CD4-positive, alpha-beta memory T cell (primary cell): ENCODE measurements at places on chromosomes 7 and 10. TPM values are rescaled to one million over a fixed set of nuclear protein-coding genes. Genes with fewer than 3 reads are reported as not detected.
A peak's percentile ranks its signal among the peaks of the same experiment; 100 is the strongest.

The FBXO24 gene
- total RNA-seq: 2.1 TPM

DNA sequence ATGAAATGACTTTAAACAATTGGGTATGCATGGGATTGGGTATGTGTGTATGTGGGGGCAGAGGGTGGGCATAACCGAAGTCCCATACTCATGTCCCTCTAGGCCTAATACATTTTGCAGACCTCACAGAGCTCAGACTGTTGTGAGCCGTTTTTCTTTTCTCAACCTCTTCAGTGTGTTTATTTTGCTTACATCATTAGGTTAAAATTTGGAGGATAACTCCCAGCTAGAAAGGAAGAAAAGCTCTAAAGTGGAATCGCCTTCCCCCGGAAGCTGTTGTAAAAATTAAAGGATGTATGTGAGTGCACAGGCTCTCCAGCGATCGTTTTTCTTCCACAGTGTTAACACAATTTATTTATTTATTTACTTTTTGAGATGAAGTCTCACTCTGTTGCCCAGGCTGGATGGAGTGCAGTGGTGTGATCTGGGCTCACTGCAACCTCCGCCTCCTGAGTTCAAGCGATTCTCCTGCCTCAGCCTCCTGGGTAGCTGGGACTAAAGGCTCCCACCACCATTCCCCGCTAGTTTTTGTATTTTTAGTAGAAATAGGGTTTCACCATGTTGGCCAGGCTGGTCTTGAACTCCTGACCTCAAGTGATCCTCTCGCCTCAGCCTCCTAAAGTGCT lies 1.5 kb upstream of the H2AZ2 start:
- H3K27ac ChIP-seq: no peak overlapping the region
- no peaks in the 10 kb centered on the region for H3K36me3 ChIP-seq
- H3K4me1 ChIP-seq: peaks cover 16% of the 10 kb centered on the region
- no peak overlapping the region for H3K4me3 ChIP-seq

The ANKRD61 gene
- not detected for total RNA-seq

DNA sequence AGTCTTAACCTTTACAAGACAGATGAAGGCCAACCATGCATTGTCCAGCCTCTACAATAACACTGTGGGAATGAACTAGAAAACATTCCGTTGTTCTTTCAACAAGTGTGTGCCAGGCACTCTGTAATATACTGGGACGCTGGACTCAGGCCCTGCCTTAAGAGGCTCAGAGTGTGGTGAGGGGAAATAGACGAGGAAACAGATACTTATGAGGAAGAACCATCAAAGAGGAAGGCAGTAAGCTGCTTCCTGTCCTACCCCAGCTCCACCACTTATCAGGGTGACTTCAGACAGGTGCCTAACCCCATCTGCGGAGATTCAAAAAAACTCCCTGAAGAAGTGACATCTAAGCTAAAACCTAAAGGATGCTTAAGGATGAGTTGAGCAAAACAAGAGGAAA lies 8.9 kb upstream of the TRIM8 start:
- H3K27ac ChIP-seq: peak overlapping the region; percentile 8
- no peak overlapping the region for H3K4me3 ChIP-seq
- H3K27me3 ChIP-seq: no peaks in the 10 kb centered on the region
- no peaks in the 10 kb centered on the region for H3K36me3 ChIP-seq
- peaks cover 46% of the 10 kb centered on the region for H3K4me1 ChIP-seq

The WDR86 gene
- 8.0 TPM for total RNA-seq

- no peaks in the 10 kb centered on the region for H3K36me3 ChIP-seq
- H3K4me3 ChIP-seq: no peak overlapping the region
- no peaks in the 10 kb centered on the region for H3K4me1 ChIP-seq
- no peaks in the 10 kb centered on the region for H3K27me3 ChIP-seq
- DNase-seq: no peak
- no peak overlapping the region for H3K27ac ChIP-seq
These were observed 618.4 kb upstream of the NRP1 start for GRCh38 chr10:33952692-33953360.

The LAMTOR4 gene
- total RNA-seq: 178 TPM

DNA sequence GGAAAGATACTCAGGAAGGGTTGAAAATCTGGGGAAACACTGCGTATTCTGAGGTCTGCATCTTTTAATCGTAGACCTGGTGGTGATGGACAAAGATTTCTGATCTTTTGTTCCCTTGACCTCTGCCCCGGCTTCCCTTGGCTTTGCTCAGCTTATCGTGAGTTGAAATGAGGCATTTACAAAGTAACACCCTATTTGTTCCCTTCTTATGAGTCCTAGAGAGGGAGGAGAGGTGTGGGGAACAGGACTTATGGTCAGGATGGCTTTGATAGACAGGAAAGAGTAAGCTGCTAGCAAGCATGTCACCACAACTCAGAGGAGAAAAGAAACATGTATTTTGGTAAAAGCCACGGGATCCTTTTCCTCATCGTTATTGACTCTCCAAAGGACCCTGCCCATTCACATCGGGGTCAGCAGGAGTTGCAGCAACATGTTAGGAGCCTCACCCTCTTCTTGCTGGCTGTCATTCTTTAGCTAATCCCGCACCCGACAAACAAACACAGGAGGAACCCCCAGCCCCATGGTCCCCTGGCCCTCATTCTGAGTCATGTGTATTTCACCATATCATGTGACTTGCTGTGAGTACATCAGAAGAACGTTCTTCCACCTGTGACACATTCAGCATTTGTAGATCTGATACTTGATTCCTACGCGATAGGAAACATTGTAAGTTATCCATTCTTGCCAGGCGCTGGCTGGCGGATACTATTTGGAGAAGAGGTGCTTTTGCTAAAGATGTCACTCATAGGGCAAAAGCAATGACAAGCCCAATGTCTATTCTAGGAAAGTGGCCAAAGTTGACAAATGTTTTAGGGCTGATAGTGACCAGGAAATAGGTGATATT lies 170.1 kb downstream of the RTKN2 start:
- H3K27ac ChIP-seq: no peak overlapping the region
- H3K27me3 ChIP-seq: no peaks in the 10 kb centered on the region
- H3K36me3 ChIP-seq: no peaks in the 10 kb centered on the region
- H3K4me1 ChIP-seq: no peaks in the 10 kb centered on the region

DNA sequence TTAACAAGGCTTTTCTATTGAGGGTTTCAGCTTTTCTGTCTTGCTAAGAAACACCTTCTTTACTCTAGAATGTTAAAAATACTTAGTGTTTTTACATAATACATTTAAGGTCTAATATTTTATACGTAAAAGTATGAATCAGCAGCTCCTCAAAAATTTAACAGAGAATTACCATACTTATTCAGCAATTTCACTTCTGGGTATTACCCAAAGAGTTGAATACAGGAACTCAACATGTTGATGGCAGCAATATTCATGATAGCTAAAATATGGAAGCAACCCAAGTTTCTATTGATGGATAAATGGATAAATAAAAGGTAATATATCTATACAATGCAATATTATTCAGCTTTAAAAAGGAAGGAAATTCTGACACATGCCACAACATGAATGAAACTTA lies 9.7 kb upstream of the OR13A1 start:
- no peak overlapping the region for H3K4me3 ChIP-seq
- no peaks in the 10 kb centered on the region for H3K27me3 ChIP-seq
- H3K4me1 ChIP-seq: no peaks in the 10 kb centered on the region
- H3K36me3 ChIP-seq: no peaks in the 10 kb centered on the region
- H3K27ac ChIP-seq: no peak overlapping the region

The SH2D4B gene
- total RNA-seq: 0.17 TPM

The CRHR2 gene
- not detected for total RNA-seq

DNA sequence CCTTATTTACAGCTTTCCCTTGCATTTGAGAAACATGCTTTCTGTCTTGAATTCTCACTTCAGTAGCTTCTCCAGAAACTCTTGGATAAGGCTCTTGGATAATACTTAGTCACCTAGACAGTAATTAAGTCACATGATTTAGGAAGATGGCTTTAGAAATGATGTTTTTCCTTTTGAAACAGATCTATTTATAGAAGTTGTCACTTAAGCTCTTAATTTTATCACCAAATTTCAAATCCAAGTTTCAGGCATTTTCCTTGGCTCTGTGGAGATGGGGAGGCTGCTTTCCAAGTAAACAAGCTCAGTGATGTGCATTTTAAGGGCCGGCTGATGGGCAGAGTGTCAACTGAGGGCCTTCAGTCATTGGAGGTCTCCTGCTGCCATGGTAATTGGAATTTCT lies 130.3 kb downstream of the SRI start:
- H3K4me1 ChIP-seq: no peaks in the 10 kb centered on the region
- no peak overlapping the region for H3K4me3 ChIP-seq
- no peaks in the 10 kb centered on the region for H3K36me3 ChIP-seq
- no peak overlapping the region for H3K27ac ChIP-seq

GRCh38 chr10:116274064-116274904 lies 1.3 kb upstream of the GFRA1 start:
- H3K4me1 ChIP-seq: no peaks in the 10 kb centered on the region
- no peak for DNase-seq
- peaks cover 5% of the 10 kb centered on the region for H3K27me3 ChIP-seq
- no peak overlapping the region for H3K27ac ChIP-seq

The MMP21 gene
- total RNA-seq: 0.79 TPM

DNA sequence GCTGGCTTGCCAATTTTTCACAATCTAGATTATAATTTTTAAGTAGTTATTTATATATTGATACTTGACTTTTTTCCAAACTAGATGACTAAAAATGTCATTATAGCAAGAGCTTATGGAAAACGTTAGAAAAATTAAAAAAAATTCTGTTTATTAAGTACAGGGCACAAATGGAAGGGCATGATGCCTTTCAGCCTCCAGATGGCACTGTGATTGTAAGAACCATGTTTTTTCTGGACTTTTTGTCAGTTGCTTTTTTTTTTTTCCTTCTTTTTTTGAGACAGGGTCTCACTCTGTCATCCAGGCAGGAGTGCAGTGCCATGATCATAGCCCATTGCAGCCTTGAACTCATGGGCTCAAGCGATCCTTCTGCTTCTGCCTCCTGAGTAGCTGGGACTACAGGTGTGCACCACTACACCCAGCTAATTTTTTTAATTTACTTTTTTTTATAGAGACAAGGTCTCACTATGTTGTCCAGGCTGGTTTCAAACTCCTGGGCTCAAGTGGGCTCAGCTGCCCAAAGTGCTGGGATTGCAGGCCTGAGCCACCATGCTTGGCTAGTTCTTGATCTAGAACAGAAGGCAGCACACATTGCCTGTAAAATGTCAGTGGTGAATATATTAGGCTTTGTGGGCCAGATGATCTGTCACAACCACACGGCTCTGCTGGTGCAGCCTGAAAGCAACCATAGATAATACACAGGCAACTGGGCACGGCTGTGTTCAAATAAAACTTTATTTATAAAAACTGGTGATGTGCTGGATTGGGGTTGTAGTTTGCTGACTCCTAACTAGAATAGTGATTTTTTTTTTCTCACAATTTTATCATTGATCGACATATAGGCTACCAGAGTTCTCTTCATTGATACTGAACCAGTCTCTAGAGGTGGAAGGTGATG lies 27.4 kb downstream of the UCMA start:
- no peaks in the 10 kb centered on the region for H3K27me3 ChIP-seq
- no peak overlapping the region for H3K27ac ChIP-seq
- no peak overlapping the region for H3K4me3 ChIP-seq
- H3K36me3 ChIP-seq: no peaks in the 10 kb centered on the region
- no peaks in the 10 kb centered on the region for H3K4me1 ChIP-seq

- H3K4me1 ChIP-seq: no peaks in the 10 kb centered on the region
- peaks cover 5% of the 10 kb centered on the region for H3K27me3 ChIP-seq
- no peaks in the 10 kb centered on the region for H3K36me3 ChIP-seq
These were observed 202.8 kb downstream of the RAPGEF5 start for GRCh38 chr7:22154143-22154529.

The SLC39A12 gene
- total RNA-seq: not detected

GRCh38 chr10:100998183-100998990 lies 1.2 kb upstream of the LZTS2 start:
- H3K27me3 ChIP-seq: no peaks in the 10 kb centered on the region
- H3K36me3 ChIP-seq: no peaks in the 10 kb centered on the region
- peak overlapping the region; percentile 64 for H3K4me3 ChIP-seq

The VAX1 gene
- not detected for total RNA-seq

GRCh38 chr7:43395351-43395750 lies 187.6 kb upstream of the STK17A start:
- no peaks in the 10 kb centered on the region for H3K4me1 ChIP-seq
- H3K27ac ChIP-seq: no peak overlapping the region
- DNase-seq: no peak
- no peaks in the 10 kb centered on the region for H3K36me3 ChIP-seq
- H3K4me3 ChIP-seq: no peak overlapping the region

- peaks cover 95% of the 10 kb centered on the region for H3K4me1 ChIP-seq
- no peaks in the 10 kb centered on the region for H3K27me3 ChIP-seq
- DNase-seq: no peak
- peak overlapping the region; percentile 23 for H3K27ac ChIP-seq
- H3K36me3 ChIP-seq: peaks cover 14% of the 10 kb centered on the region
These were observed 14.8 kb downstream of the OGDH start for GRCh38 chr7:44621034-44621749.

GRCh38 chr7:42902331-42902730 lies 9.5 kb downstream of the C7orf25 start:
- H3K4me3 ChIP-seq: no peak overlapping the region
- no peaks in the 10 kb centered on the region for H3K27me3 ChIP-seq
- H3K4me1 ChIP-seq: no peaks in the 10 kb centered on the region
- no peak overlapping the region for H3K27ac ChIP-seq

DNA sequence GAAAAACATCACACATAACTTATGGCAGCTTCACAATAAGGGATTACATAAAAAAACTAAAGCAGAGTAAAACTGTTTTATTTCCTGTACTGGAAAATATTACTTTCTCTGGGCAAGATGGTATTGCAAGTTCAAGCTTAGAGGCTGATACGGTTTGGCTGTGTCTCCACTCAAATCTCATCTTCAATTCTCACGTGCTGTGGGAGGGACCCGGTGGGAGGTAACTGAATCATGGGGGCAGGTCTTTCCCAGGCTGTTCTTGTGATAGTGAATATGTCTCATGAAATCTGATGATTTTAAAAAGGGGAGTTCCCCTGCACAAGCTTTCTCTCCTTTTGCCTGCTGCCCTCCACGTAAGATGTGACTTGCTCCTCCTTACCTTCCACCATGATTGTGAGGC lies 5.1 kb upstream of the LRRC27 start:
- no peak overlapping the region for H3K4me3 ChIP-seq
- H3K27ac ChIP-seq: no peak overlapping the region
- H3K36me3 ChIP-seq: no peaks in the 10 kb centered on the region
- no peak for DNase-seq
- H3K4me1 ChIP-seq: peaks cover 28% of the 10 kb centered on the region

The MRPL32 gene
- 49.1 TPM for total RNA-seq

DNA sequence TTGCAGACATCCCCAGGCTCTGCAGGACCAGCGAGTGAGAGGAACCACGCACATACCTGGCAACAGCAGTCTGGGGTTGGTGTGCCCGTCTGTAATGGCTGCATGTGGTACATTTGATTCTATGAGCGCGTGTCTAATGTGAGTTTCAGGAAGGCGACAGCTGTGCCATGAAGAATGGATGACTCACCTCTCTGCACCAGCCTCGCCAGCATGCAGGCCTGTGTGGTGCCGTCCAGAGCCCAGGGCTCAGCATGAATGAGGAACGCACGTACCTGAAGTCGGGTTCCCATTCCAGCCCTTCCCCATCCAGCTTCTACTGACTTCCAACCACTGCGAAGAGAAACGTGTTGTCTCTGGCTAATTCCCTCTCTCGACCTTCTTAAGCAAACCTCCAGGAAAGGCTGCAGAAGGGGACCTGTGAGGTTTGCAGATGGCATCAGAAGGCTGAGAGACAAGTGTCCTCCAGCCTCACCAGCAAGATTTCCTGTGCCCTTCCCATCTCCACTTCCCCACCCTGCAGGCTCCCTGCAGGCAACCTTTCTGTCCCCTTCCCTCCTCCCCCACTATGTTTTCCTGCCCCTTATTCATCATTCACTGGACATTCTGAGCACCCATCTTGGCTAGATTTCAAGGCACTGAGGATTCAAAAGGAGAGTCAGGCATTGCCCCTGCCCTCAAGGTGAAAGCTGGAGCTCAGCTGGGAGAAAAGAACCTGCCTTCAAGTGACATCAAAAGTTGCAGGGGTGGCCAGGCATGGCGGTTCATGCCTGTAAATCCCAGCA lies 54.3 kb downstream of the ASB13 start:
- H3K27ac ChIP-seq: no peak overlapping the region
- H3K4me3 ChIP-seq: no peak overlapping the region
- no peaks in the 10 kb centered on the region for H3K4me1 ChIP-seq
- H3K27me3 ChIP-seq: no peaks in the 10 kb centered on the region

The PDE1C gene
- not detected for total RNA-seq
